ENCODE measurements at places on chromosomes 4 and X.
A peak's percentile ranks its signal among the peaks of the same experiment; 100 is the strongest.

- no peak for DNase-seq
Measured at GRCh38 chr4:34644579-34645115, 1599.7 kb downstream of the ARAP2 start.

GRCh38 chr4:16909281-16909680 lies 10.8 kb upstream of the LDB2 start:
- DNase-seq, result no peak

DNA sequence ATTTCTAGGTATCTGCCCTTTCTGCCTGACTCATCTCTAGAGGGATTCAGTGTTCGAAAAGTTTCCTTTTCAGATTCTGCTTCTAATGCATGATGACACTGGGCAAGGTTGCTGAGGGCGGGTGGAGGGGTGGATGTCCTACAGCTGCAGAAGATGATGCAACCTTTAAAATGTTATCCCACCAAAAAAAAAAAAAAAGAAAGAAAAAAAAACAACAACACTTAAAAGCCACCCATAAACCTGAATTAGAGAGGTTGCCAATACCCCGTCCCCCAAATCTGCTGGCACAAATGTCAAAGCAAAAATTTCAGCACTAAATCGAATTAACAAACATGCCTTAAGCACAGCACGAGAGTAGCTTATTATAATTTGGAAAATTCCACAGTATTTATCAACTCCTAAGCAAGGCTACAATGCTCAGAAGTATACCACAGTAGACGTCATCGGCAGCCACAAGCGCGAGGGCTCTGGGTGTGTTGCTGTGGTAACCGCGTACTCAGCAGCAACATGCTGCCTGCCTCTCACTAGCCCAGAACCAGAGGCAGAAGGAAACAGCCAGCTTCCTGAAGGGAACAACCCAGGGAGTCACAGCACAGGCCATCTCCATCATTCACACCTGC lies 167.5 kb upstream of the MAP3K15 start:
- peak; percentile 94 for DNase-seq

GRCh38 chr4:52648836-52649235 lies 10.3 kb downstream of the USP46 start:
- no peak for DNase-seq

- DNase-seq, result no peak
Measured at GRCh38 chrX:155998761-155999510, 1.4 kb downstream of the IL9R start.

DNA sequence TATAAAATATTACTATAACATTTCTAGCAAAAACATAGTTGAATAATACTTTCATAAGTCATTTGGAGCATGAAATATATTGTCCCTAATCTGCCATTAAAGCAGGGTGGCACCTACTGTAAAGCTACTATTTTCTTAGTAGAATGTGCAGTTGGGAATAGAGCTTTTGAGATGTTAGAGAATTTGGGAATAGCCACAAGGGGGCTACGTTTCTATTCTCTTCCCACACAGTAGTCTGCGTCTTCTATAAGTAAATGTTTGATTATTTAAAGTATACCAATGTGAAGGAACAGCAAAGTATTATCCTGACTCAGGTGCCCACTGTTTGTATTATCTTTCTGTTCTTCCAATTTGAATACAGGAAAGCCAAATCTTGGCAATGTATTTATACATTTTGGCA lies 323.2 kb upstream of the GIMD1 start:
- DNase-seq, result no peak

DNA sequence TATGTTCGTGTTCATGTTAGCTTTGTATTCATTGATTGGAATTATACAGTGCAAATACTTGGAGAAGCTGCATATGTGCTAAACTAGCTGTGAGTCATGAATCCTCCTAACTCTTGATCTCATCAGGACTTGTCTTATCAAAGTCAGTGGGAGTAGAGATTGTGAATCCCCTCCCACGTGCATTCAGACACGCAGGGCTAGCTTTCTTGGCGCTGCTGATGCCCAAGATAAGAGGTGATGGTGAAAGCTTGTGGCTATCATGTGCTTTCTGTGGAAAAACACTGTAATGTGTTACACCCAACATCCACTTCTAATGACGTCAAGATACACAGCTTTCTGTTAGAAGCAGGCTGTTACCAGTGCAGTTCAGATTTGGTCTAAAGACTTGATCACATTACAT lies 348.7 kb upstream of the HAND2 start:
- DNase-seq, result no peak

DNA sequence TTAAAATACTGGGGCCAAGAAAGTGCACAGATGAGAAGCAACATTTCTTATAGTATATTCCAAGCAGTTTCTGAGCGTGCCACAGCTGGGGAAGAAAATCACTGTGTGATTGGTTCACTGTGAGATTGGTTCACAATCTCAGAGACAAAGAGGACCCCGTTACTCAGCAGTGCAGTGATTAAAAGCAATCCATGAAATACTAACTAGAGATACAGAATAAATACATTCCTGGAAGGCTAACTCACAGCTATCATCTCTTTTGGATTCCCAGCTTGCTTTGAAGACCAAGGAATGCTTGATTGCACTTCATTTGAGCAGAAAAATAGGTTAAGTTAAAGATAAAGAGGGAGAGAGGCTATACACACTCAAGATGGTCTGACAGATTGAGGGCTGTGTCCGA lies 132.1 kb upstream of the RAPGEF2 start:
- DNase-seq, result no peak

GRCh38 chr4:89998469-89999011 lies 103.9 kb downstream of the MMRN1 start:
- DNase-seq, result no peak

GRCh38 chr4:139910106-139910505 lies 243.9 kb downstream of the MAML3 start:
- DNase-seq, result no peak

GRCh38 chr4:149095001-149095400 lies 652.8 kb upstream of the NR3C2 start:
- DNase-seq, result no peak

GRCh38 chrX:6968231-6968630 lies 179.3 kb upstream of the STS start:
- no peak for DNase-seq

DNA sequence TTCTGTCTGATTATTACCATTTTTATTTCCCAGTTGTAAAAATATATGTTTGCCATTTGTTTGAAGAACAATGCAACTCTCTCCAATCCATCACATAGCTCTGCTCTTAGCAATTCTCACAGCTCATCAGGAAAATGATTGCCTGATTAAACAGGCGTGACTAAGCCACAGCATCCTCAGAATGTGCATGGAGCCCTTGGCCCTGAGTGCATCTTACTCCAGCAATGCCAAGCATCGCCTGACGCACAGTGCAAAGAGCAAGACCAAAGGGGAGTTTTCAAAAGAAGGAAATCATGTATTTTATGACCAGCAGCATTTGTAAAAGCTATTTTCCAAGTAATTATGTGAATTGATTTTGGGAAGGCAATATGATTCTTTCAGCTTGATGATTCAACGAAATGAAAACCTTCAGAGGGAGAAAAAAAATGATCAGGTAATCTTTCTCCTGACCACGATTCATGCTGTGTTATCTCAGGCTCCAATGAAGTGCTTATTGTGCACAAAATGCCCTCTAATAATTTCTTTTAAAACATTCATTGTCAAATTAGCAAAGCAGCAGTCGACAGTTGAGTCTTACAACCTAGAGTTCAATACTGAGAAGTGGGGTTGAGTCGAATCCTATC lies 138.0 kb upstream of the FAM9B start:
- no peak for DNase-seq

DNA sequence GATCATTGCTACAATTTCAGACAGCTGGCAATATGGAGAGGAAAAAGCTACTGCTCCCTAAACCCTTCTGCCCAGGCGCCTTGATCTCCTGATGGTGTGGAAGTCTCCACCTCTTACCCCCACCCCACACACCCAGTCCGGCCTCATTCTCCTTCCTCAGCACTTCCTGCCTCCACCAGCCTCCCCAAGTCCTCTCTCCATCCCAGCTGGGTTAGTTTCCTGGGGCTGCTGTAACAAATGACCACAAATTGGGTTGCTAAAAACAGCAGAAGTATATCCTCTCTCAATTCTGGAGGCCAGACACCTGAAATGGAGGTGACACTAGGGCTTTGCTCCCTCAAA lies 1.1 kb upstream of the CCNQ start:
- DNase-seq, result peak; percentile 29

DNA sequence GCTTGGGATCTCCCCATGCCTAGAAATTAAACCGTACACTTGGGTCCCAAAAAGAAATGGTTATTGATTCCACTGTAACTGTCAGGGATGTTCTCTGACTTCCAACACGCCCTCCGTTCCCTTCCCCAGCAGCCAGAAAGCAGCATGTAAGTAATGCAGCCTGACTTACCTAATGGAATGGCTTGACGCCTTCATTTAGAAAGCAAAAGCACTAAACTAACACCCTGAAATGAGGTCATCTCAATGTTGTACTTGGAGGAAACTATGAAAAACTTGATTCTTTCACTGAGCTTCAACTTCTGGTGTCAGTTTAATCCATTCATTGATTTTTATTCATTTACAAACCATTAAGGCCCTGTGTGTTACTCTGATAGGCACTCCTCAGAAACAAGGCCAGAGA lies 110.8 kb upstream of the NOCT start:
- no peak for DNase-seq

DNA sequence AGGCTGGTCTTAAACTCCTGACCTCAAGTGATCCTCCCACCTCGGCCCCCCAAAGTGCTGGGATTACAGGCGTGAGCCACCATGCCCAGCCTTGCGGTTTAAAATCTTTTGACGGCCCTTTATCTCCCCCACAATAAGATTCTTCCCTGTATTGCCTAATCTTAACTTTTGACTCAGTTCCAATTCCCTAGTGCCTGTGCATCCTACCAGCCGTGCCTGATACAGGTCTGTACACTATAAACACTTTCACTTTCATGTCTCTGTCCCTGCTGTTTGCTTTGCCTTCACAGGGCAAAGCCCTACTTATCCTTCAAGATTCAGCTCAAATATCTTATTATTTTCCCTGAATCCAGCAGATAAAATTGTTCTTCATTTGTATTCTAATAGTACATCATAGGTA lies 74.6 kb downstream of the WDR44 start:
- no peak for DNase-seq

GRCh38 chrX:22664826-22665225 lies 334.9 kb upstream of the DDX53 start:
- no peak for DNase-seq

- no peak for DNase-seq
Measured at GRCh38 chr4:152537881-152538280, 2.0 kb upstream of the FBXW7 start.

DNA sequence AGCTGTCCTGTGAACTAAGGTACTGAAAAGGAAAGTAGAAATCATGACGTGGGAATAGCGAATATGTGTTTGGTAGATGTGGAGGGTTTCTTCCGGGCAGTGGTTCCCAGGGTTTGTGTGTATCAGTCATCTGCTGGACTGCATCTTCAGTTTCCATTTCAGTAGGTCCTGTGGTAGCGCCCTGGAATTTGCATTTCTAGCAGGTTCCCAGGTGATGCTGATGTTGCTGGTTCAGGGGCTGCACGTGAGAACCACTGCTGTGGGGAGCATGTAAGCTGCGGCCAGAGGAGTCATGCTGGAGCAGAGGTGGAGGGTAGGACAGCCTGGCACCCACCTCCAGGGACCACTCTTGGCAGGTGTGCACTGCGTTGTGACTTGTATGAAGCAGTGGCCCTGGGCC lies 47.1 kb downstream of the ARHGAP10 start:
- DNase-seq, result no peak

- DNase-seq, result no peak
Measured at GRCh38 chr4:3730422-3731190, 35.6 kb upstream of the ADRA2C start.

DNA sequence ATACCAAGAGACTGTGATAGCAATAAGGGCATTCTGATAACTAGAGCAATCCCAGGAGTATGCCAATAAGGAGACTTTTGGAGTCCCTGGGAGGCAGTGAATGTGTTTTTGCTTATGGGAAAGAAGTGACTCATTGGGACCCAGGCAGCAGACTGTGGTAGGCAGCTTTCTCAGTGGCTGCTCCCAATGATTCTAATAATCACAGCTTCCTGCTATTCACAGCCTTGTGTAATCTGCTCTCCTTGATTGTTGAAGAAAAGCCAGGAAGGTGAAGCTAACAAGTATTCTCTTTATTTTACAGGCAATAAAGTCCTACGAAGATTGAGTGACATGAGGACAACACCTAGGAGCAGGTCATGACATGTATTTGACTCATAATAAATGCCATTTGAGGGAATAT lies 70.3 kb upstream of the DDX60 start:
- DNase-seq, result no peak

DNA sequence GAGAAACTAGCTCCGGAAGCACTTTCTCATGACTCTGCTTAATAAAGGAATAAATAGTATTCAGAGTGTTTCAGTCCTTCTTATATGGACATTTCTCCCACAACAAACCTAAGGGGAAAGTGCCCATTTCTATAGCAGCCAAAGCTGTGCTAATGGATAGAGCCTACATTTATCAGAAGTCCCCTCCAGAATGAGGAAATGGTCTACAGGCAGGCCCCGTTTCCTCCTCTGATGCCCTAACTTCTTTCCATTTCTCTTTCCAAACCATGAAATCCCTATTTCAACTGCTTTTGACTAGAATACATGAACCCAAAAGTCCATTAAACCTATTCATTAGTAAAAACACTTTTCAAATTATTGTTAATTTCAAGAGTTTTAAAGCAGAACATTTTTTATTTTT lies 4.5 kb downstream of the ACSL1 start:
- DNase-seq, result no peak

DNA sequence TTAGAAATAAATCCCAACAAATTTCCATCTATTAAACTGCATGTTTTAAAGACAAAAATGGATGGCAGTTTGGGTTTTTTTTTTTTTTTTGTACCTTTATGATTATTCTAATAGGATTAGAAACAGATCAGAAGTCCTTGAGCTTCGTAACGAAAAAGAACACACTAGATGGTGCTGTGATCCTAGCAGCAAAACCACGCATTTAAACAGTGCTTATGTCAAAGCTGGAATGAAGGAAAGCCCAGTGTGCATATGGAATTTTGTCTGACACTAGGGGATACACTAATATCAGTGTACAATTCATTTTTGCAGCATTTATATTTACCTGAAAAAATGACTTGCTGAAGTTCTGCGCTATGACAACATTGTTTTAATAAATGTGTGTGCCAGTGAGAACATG lies 229.1 kb downstream of the VEGFC start:
- DNase-seq, result no peak

DNA sequence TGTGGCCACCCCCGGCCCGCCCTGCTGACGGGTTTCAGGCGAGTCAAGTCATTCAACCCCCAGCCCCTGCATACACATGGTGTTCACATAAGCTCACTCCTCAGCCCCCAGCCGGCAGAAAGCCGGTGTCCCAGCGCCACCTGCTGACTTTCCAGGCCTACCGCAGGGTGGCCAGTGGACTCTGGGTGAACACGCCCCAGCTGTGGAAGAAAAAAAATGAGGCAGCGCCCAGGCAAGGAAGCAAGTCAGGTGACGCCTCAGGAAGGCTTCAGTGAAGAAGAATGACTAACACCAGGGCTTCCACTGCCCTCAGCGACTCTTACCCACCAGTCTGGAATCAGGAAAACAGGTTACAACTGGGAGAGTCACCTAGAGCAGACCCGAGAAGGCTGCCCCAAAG lies 15.8 kb downstream of the BCAP31 start:
- peak; percentile 35 for DNase-seq

- DNase-seq, result no peak
Measured at GRCh38 chr4:121943941-121944340, 7.9 kb downstream of the TRPC3 start.

Data from CD8-positive, alpha-beta T cell (primary cell).